Naive thymus-derived CD8-positive, alpha-beta T cell (primary cell): ENCODE measurements at places on chromosomes 11 and 22. TPM values are rescaled to one million over a fixed set of nuclear protein-coding genes. Genes with fewer than 3 reads are reported as not detected.

DNA sequence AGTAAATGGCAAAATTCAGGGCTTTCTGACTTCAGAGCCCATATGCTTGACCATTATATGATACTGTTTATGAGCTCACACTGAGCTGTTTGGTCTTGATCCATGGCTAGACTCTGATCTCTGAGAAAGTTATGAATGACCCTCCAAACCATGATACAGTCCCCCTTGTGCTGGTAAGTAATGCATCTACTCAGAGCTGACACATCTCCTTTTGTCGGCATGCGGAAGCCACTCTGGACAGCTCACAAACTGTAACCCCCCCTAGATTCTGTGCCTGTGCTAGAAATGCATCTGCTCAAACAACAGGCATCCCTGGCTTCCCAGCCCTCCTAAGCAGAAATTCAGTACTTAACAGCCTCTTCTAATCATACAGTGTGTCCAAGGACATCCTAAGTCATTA, 150.8 kb upstream of the RAG2 start:
- no peak for DNase-seq
- no peak overlapping the region for H3K27ac ChIP-seq
- peaks cover 36% of the 10 kb centered on the region for H3K27me3 ChIP-seq
- peaks cover 6% of the 10 kb centered on the region for H3K4me1 ChIP-seq
- no peak overlapping the region for H3K4me3 ChIP-seq

GRCh38 chr11:1751531-1751921, 1.1 kb upstream of the IFITM10 start:
- peaks cover 13% of the 10 kb centered on the region for H3K27me3 ChIP-seq
- no peak for DNase-seq
- H3K36me3 ChIP-seq: peaks cover 29% of the 10 kb centered on the region
- H3K4me1 ChIP-seq: peaks cover 23% of the 10 kb centered on the region
- no peak overlapping the region for H3K27ac ChIP-seq

DNA sequence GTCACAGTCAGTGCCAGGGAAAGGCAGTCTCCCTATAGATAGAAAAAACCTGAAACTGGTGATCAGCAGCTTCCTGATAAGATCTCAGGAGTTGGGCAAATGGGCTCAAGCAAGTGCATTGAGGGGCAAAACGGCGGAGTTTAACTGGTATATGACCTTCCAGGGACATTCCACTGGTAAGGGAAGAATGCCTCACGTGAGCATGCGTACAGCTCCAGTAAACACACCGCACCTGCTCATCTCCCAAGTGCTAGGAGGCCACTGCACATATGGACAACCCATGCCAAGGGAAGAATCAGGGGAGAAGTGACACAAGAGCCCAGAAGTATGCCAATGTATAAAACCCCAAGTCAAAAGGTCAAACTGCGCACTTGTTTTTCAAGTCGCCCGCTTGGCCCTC, 11.6 kb downstream of the HEPHL1 start:
- H3K27ac ChIP-seq: no peak overlapping the region
- DNase-seq: no peak
- no peaks in the 10 kb centered on the region for H3K36me3 ChIP-seq
- peaks cover 11% of the 10 kb centered on the region for H3K27me3 ChIP-seq
- H3K4me1 ChIP-seq: no peaks in the 10 kb centered on the region
- no peak overlapping the region for H3K4me3 ChIP-seq

DNA sequence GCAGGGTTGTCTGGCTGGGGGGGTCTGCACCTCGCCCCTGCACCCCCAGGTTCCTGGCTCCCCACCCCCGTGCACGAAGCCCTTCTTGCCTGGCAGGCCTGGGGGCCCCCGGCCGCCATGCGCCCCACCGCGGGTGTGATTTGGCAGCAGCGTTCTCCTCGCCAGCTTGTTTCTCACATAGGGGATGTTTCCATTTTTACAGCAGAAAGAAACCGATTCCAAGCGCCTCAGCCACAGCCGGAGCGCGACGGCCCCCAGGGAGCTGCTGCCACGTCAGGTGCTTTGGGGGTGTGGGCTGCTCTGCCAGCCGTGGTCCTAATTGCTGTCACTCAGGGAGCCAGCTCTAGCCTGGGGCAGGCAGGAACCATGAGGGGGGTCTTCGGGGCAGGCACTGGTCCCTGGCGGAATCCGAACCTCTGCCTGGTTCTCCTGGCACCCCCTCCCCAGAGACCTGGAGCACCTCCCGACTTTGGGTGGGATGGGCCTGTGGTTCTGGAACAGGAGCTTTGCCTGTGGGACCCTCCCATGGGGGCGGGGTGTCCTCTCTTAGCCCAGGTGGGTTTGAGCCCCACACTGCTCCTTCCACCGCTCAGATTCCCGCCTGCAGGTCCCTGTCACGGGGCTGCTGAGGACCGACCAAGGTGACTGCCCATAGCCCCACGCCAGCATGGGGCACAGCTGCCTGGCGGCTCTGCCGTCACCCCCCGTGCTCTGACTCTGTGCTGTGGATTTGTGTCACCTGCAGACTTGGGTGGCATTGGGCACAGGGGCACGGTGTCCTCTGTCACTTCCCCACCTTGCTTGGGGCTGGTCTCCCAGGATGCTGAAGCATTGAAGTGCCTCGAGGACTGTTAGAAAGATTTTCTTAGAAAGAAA, 54.0 kb downstream of the RTN4R start:
- no peaks in the 10 kb centered on the region for H3K27me3 ChIP-seq
- peaks cover 2% of the 10 kb centered on the region for H3K4me1 ChIP-seq
- H3K36me3 ChIP-seq: no peaks in the 10 kb centered on the region
- no peak overlapping the region for H3K4me3 ChIP-seq

- no peak for DNase-seq
- no peak overlapping the region for H3K4me3 ChIP-seq
- H3K27me3 ChIP-seq: peaks cover 13% of the 10 kb centered on the region
- no peaks in the 10 kb centered on the region for H3K4me1 ChIP-seq
- H3K36me3 ChIP-seq: peaks cover 16% of the 10 kb centered on the region
Observed at GRCh38 chr11:34394771-34395300, 37.0 kb upstream of the ABTB2 start.

- DNase-seq: no peak
- H3K27me3 ChIP-seq: peaks cover 45% of the 10 kb centered on the region
- H3K4me1 ChIP-seq: peaks cover 13% of the 10 kb centered on the region
- H3K4me3 ChIP-seq: no peak overlapping the region
- H3K36me3 ChIP-seq: no peaks in the 10 kb centered on the region
Observed at GRCh38 chr11:119749006-119749565, 20.1 kb upstream of the NECTIN1 start.

- no peaks in the 10 kb centered on the region for H3K27me3 ChIP-seq
- H3K4me1 ChIP-seq: no peaks in the 10 kb centered on the region
- no peak overlapping the region for H3K27ac ChIP-seq
Observed at GRCh38 chr11:131764126-131764525, 393.7 kb downstream of the NTM start.

- no peaks in the 10 kb centered on the region for H3K36me3 ChIP-seq
- no peak overlapping the region for H3K27ac ChIP-seq
- no peaks in the 10 kb centered on the region for H3K27me3 ChIP-seq
- no peak for DNase-seq
Observed at GRCh38 chr11:15890031-15890713, 466.2 kb downstream of the SOX6 start.

GRCh38 chr11:10778217-10778970, 27.3 kb downstream of the CTR9 start:
- DNase-seq: no peak
- H3K4me3 ChIP-seq: no peak overlapping the region
- H3K4me1 ChIP-seq: no peaks in the 10 kb centered on the region
- H3K36me3 ChIP-seq: peaks cover 14% of the 10 kb centered on the region

The NAV2 gene
- 0.16 TPM for polyA plus RNA-seq

The FIBIN gene
- polyA plus RNA-seq: not detected
